Omental fat pad (tissue), 4 donors: ENCODE measurements at places on chromosomes 16 and 17. TPM values are rescaled to one million over a fixed set of nuclear protein-coding genes. Genes with fewer than 3 reads are reported as not detected.

DNA sequence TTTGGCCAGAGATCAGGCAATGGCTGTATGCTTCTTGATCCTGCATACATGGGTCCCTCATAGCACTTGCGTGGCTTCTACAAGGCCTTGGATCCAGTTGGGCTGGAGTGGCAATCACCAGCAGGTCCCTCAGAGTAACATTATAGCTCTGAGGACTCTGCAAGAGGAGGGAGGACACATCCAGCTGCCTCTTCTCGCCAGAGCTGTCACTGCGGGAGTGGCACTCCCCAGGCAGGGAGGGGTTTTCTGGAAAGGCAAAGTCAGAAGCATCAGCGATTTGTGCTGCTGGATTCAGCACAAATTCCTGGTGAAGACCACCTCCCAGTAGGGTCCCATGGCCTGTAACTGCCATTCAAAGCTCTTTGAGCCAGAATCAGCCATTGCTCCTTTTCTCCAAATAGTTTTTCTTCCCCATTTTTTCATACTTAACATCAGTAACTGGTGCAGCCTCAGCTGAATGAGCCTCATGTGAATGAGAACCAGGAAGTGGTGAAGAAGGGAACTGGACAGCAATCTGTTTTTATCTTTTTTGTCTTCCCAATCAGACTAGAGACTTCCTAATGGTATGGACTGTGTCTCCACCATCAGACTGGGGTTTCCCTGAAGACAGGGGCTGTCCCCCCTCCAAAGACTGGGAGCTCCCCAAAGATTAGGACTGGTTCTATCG is 40.6 kb upstream of the HOXB13 start:
- no peak for DNase-seq

DNA sequence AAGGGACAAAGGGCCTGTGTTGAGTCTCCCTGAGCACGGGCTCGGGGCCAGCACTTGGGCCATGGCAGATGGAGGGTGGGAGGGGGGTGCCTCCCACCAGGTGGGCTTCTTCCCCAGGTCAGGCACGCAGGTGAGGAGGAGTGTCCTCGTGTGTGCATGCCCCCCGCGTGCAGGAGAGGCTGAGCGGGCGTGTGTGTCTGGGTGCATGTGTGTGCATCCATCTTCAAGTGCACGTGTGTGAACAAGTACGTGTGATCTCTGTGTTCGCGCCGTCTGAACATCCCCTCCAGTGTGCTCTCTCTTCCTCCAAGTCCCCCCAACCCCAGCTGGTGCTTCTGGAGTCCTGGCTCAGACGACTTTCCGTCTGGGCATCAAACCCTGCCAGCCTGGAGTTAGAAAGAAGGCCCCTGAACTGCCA is 2.7 kb upstream of the ZG16B start:
- no peak for DNase-seq

DNA sequence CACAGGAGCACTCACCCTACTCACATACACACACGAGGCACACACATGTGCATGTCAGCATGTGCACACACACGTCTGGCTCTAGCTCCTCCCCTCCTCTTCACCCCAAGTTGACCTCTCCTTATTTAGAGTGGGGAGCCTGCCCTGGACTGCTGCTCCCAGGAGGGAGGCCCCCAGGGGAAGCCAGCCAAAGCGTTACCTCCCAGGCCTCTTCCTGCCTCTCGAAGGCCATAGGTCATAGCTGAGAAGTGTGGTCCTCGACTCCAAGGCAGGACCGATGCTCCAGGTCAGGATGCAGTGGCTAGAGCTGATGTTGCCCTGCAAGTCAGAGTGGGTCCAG is 18.8 kb downstream of the POLR3K start:
- no peak for DNase-seq

DNA sequence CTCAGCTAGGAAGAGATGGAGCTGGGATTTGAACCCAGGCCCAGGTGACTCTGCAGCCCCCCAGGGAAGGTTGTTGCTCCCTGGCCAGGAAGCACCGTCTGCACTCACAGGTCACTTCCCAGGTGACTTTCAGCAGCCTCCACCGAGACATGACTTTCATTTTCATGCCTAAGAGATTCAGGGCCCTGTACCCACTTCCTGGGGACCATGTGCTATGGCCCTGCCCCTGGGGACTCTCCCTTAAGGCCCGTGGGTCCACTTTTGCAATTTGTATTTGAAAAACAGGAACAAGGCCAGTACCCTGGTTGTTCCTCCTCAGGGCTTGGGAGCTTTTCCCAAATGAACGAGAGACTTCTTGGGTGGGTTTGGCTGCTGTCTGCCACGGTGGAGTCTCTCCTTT is 191.0 kb downstream of the IRF8 start:
- DNase-seq, result no peak

MGAT5B gene
- not detected for total RNA-seq

DNA sequence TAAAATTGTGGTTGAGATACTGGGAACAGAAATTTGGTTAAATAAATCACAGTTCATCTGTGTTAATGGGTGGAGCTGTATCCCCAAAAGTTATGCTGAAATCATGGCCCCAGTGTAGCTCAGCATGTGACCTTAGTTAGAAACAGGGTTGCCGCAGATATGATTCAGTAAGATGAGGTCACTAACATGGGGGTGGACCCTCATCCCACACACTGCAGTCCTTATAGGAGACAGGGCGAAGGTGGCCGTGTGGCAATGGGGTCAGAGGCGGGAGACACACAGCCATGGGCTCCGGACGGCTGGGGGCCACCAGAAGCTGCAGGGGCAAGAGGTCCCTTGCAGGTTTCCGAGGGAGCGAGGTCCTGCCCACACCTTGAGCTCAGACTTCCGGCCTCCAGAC is 10.7 kb downstream of the GALNS start:
- no peak for DNase-seq

DNA sequence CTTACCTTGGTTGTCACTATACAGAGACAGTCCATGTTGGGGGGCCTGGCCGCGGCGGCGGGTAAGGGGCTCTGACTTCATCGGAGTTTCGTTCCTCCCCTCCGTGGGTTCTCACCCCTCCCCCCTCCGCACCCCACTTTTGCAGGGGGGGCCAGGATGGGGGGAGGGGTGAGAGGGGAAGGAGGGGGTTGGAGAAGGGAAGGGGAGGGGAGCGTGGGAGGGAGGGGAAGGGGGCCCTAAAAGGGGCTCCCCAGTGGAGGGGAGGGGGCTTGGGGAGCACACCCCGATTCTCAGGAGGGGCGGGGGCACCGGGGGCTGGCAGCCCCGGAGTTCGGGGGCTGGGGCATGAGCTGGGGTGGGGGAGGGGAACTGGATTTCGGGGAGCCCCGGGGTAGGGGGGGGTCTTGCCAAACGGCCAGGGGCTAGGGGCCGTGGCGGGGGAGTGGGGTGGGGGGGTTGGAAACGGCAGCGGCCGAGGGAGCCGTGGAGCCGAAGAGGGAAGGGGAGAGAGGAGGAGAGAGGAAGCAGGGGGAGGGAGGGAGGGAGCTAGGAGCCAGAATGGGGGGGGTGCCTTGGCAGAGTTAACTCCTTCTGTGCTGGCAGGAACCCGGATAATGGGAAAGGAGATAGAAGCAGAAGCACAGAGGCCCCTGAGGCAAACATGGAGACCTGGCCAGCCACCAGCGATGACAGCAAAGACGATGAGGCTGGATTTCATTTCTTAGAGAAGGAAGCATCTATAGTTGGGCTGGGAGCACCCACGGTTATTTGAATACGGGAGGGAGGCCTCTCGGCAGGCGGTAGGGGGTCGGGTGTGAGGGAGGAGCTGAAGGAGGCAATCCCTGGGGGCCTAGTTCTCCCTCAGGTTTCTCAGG is 2.3 kb downstream of the DLG4 start:
- DNase-seq, result no peak

DNA sequence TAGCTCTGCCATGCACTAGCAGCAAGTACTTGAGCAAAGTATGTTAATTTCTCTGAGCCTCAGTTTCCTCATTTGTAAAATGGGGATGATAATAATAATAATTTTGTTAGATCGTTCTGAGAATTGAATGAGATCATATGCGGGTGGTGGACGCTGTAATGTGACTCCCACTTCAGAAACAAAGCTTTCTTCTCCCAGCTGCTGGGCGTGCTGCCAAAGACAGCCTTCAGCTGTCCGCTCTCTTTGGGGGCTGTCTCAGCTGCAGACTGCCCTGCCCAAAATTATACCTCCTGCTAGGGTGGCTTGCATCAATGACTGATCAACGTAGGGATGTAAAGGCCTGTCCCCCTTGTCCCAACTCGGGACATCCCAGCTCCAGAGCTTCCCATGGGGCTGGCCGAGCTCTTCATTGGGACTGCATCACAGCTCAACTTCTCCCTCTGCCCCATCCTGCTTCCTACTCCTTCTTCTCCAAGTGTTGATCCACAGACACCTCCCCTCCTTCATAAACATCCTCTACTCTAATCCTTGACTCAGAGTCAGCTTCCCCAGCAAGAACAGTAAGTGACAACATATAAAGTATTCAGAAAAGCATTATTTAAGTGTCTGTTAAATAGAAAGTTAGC is 30.7 kb upstream of the CDH5 start:
- DNase-seq, result no peak

NPTX1 gene
- total RNA-seq, result 0.19 TPM

INCA1 gene
- 1.0 TPM for total RNA-seq
